H7 (cell line): ENCODE measurements at places on chromosomes 7 and 10. TPM values are rescaled to one million over a fixed set of nuclear protein-coding genes. Genes with fewer than 3 reads are reported as not detected.
A peak's percentile ranks its signal among the peaks of the same experiment; 100 is the strongest.

RABGEF1 gene
- total RNA-seq, result 16.6 and 21.7 TPM in 2 replicates

NSMCE4A gene
- total RNA-seq, result 85.0 and 99.4 TPM in 2 replicates

UTF1 gene
- total RNA-seq, result 8.8 and 13.4 TPM in 2 replicates

RNF148 gene
- 0.48 TPM in 1 of 2 replicates, not detected in the other for total RNA-seq

DNA sequence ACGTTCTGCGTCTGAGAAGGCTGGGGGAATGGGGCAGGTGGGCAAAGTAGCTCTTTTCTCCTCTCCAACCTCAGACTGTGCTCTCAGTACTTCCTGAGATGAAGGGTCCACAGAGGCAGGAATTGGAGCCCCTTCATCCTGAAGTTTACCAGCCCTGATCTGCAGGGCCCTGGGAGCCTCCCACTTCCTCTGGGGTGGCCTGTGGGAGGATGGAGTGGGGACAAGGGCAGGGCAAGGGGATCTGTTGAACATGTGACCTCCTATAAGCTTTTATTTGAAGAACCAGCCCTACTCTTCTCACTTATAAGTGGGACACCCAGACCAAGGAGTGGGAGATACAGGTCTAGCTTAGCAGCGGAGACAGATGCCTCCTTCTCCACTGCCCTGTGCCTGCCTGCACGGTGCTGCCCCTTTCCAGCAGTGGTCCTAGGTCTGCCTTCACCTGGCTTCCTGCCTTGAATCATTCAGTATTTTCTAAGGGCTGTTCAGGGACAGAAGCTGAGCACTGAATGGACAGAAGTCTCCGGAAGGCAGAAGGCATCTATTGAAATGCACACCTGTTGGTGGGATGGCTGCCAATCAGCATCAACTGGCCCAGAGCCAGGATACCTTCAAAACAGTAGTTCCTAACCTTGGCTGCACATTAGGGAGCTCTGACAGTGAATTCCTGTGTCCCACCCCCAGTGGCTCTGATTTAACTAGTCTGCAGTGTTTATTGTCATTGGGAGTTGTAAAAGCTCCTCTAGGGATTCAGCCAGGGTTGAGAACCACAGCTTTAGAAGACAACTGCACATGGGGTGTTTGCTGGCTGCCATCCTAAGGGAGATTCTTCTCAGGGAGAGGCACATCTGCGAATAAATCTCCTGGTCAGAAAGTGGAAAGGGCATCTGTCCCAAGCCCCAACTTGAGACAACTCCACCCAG lies 2.7 kb upstream of the ARHGAP22 start:
- DNase-seq, result no peak

DNA sequence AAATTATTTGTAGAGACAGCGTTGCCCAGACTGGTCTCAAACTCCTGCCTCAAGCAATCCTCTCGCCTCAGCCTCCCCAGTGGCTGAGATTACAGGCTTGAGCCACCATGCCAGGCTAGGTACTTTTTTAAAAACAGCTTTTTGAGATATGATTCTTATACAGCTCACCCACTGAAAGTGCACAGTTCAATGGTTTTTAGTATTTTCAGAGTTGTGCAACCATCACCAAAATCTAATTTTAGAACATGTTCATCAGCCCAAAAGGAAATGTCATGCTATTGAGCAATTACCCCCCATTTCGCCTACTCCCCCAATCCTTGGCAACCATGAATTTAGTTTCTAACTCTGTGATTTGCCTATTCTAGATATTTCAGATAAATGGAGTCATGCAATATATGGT lies 73.7 kb downstream of the EVX1 start:
- DNase-seq, result no peak

DNA sequence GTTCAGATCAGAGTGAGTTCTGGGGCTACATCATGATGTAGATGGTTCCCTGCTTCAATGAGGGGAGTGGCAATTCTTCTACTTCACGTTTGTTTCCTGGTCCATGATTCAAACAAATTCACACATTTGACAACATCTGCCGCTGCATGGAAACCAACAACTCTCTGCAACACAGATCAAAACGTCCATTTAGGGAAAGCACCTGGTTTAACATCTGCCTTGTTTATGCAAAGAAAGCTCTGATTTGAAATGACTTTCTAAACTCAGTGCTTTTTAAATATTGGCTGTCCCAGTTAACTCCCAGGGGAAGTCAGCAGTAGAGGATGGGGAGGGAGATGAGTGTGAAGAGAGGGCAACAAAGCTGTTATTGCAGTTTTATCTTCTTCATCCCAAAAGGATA lies 93.8 kb downstream of the GAD2 start:
- no peak for DNase-seq

GRCh38 chr10:72001033-72001395 lies 36.8 kb downstream of the CHST3 start:
- peak; percentile 45 for DNase-seq

GRCh38 chr10:132910901-132911785 lies 31.2 kb downstream of the CFAP46 start:
- peak; percentile 73 for DNase-seq

DNA sequence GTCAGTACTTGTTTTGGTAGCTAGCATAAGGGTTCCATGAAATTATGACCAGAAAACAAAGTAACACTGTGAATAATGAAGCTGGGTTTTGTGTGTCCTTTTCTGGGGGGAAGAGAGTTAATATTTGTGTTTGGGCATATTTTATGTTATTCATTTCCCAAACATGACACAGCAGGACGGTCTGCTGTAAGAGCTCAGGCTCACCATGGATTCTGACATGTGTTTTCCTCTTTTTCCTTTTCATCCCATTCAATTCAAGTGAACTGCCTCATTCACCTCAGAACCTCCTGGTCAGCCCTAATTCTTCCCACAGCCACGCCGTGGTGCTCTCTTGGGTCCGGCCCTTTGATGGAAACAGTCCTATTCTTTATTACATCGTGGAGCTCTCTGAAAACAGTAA lies 685.9 kb downstream of the SDK1 start:
- no peak for DNase-seq

DNA sequence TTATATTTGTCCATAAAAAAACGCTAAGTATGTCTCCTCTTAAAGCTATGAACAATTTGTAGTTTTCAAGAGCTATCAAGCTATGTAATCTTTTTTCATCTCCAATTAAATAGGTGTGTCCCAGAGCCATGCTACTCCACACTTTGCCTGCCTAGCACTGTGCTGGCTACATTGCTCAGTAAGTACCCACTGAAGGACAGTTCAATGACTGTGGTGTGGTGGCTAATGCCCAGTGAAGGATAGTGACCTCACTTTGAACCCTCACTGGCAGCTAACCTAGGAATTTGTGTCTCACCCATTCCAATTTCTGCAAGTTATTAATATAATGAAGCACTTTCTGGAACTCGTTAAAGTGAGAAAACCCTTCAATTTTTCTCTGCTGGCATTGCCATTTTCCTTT lies 14.4 kb upstream of the TRUB1 start:
- DNase-seq, result no peak

- no peak for DNase-seq
Measured at GRCh38 chr7:141952461-141952860, 5.7 kb upstream of the CLEC5A start.

DNA sequence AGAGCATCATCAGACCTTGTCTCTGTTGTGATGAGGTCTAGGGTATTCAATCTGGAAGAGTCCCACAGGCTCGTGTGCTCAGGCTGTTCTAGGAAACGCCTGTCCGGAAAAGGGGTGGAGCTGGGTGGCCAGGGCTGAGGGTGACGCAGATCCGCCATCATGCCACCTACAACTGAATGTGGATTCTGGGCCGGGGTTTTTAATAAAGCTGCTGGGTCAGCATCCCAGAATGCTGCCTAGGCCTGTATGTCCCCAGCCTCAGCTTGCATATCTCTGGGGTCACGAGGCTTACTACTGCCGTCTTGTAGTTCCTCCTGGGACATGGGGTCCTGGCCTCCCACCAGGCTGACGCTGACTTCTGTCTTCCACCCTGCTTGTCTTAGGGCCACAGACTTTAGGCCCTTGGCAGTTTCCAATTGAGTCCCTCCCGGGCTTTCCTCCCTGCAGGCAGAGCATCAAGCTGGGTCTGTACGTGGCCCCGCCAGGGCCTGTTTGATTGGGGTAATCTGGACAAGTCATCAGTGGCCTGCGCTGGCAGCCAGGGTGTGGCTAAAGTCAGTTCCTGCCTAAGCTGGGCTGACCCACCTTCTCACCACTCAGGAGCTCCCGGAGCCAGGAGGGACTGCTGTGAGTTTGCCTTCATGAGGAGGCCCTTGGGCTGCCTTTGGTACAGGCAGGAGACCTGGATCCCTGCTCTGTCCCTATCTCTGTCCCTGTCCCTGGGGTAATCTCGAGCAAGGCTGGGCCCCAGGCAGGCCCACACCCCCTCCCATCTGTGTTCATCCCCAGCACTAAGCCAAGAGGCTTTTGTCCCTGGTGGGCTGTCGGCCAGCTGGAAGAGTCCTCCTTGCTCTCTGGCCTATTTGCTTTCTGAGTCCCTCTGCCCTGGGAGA lies 79.9 kb downstream of the ZMIZ1 start:
- DNase-seq, result no peak

DNA sequence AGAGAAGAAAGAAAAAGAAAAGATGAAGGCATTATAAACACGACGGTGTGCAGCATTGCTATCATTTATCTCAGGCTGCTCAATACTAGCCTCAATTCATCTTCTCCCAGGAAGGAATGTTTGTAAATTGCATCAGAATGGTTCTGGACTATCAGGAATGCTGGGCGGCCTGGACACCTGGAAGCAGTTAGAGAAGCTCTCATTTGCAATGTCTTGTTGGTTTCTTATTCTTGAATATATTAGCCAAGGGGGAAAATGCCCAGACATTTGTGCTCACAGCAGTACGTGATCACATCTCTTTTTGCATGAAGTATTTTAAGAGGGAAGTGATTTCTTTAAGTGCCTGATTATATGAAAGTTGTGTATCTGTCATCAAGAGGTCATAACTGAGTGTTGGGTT lies 85.6 kb upstream of the IMMP2L start:
- DNase-seq, result no peak

GRCh38 chr7:47577321-47577919 lies 4.5 kb downstream of the TNS3 start:
- DNase-seq, result no peak

- peak; percentile 37 for DNase-seq
Measured at GRCh38 chr7:152615031-152615741, 60.8 kb downstream of the XRCC2 start.

GRCh38 chr7:41889472-41889871 lies 186.6 kb upstream of the INHBA start:
- no peak for DNase-seq

DNA sequence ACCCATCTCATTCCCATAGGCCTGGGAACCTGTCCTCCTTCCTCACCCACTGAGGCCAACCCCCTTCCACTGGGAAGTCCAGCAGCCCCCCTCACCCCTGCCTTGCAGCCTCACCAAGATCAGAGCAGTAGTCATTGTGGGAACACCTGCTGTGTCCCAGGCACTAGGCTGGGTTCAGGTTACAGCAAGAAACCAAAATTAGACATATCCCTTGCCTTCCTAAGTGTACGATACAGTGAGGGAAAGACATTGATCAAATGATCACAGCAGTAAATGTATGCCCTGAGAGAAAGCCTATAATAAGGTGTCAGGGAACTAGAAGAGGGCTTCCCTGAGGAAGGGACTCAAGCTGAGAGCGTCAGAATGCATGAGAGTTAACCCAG lies 17.0 kb upstream of the C10orf105 start:
- no peak for DNase-seq

- no peak for DNase-seq
Measured at GRCh38 chr7:31123726-31124125, 71.6 kb downstream of the ADCYAP1R1 start.
